ENCODE measurements at places on chromosomes 3 and 15. TPM values are rescaled to one million over a fixed set of nuclear protein-coding genes. Genes with fewer than 3 reads are reported as not detected.

DNA sequence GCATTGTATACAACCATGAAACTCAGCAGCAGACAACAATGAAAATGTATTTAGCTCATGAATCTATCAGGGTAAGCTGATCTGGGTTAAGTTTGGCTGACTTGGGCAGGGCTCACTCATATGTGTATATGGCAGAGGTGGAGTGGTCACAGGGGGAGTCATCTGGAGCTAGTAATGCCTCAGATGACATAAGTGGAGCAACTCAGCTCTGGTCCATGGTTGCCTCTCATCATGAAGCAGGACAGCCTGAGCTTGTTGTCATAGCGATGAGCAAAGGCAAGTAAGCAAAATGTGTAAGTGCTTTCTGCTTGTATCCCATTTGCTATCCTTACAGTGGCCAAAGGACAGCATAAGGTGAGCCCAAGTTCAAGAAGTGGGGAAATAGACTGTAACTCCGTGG lies 64.5 kb downstream of the ALCAM start:
- H3K27me3 ChIP-seq, result no peaks in the 10 kb centered on the region
- H3K36me3 ChIP-seq, result no peaks in the 10 kb centered on the region
- H3K4me1 ChIP-seq, result no peaks in the 10 kb centered on the region
- H3K4me3 ChIP-seq, result no peak overlapping the region
- DNase-seq, result no peak
- no peak overlapping the region for H3K27ac ChIP-seq

DNA sequence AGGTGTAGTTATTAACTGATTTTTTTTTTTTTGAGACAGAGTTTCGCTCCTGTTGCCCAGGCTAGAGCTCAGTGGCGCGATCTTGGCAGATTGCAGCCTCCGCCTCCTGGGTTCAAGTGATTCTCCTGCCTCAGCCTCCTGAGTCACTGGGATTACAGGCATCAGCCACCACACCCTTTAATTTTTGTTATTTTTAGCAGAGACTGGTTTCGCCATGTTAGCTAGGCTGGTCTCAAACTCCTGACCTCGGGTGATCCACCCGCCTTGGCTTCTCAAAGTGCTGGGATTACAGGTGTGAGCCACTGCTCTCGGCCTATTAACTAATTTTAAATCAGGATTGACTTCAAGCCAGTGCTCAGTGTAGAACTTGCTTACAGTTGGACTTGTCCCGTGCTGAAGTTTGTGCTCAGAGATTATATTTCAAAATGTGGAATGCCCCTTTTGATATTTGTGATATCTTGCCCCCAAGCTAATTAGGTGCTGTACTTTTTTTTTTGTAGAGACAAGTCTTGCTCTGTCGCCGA lies 6.0 kb downstream of the SKIL start:
- DNase-seq, result no peak
- H3K4me1 ChIP-seq, result peaks cover 53% of the 10 kb centered on the region
- H3K27me3 ChIP-seq, result no peaks in the 10 kb centered on the region
- peak overlapping the region; percentile 94 for H3K4me3 ChIP-seq

- no peak for DNase-seq
- H3K4me1 ChIP-seq, result no peaks in the 10 kb centered on the region
- H3K4me3 ChIP-seq, result no peak overlapping the region
- H3K27ac ChIP-seq, result no peak overlapping the region
- H3K27me3 ChIP-seq, result no peaks in the 10 kb centered on the region
- H3K36me3 ChIP-seq, result peaks cover 4% of the 10 kb centered on the region
Observed at GRCh38 chr15:71821547-71822129, 11.3 kb downstream of the NR2E3 start.

DNA sequence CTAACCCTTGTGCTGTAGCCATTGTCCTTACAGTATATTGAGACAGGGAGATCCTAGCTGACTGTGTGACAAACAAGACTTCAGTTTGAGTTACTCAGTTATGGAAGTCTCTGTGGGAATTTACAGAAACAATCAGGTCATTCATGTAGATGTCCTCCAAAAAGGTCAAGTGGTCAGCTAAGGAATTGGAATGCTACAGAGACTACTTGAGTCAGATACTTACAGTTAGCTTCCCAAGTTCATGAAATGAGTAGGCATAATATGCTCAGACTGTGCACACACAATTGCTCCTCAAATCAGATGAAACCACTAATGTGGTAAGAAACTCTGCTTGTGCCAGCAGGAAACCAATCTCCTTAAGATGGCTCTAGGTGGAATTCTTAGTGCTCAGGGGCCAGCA lies 985.7 kb downstream of the NSUN3 start:
- H3K4me1 ChIP-seq, result no peaks in the 10 kb centered on the region
- no peak overlapping the region for H3K4me3 ChIP-seq
- H3K27ac ChIP-seq, result no peak overlapping the region
- H3K36me3 ChIP-seq, result no peaks in the 10 kb centered on the region
- H3K27me3 ChIP-seq, result no peaks in the 10 kb centered on the region
- no peak for DNase-seq

DNA sequence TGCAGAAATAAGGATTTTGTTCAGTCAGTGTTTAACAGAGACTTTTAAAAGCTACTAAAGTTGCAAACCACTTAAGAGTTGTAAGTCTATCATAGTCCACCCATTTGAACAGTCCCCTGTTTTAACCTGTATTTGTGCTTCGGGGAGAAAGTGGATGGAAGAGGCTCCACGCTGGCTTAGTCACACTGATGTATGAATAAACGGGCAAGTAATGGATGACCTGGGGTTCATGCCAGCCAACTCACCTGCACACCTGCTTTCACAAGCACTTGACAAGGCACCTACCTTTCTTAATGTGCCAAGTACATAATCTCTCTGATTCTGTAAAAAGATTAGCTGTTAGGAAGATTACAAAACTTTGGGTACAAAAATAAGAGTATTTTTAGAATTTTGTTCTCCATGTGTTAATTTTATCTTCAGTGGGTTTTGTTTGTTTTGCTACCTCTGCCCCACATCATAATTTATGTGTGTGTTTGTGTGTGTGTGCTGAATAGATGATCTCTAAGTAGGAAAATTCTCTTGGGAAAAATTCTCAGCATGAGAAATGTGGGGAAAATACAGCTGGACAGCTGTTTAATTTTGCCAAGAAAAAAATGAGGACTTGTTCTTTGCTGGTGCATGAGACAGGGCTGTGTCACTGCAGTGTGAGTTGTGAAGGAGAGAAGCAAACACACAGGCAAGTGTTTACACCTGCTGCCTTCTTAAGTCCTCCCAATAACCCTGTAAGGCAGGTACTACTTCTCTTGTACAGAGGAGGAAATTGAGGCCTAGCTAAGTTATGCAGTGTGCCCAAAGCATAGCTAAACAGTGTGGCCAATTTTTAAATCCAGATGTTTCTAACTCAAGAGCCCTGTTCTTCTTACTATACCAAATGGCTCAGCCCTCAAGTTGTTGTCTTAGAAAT lies 181.2 kb upstream of the IL12A start:
- peaks cover 18% of the 10 kb centered on the region for H3K4me1 ChIP-seq
- no peak for DNase-seq
- no peaks in the 10 kb centered on the region for H3K36me3 ChIP-seq
- H3K27me3 ChIP-seq, result no peaks in the 10 kb centered on the region
- H3K4me3 ChIP-seq, result no peak overlapping the region

DNA sequence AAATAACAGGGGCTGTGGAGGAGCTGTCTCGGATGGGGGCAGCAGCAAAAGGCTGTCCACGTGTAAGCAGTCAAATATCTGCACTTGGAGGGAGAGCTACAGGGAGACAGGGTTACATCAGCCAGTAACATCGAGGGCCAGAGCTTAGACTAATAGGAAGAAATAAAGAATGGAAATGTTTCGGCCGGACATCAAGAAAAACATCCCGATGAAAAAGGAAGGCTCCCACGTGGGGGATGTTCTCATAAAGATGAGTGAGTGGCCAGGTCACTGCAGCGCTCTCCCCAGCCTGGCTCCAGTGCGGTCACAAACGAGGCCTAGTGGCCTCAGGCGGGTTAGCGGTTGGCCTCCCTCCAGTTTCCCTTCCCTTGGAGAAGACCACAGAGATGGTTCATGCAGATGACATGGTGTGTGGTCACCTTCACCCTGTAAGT lies 56.1 kb upstream of the WNT5A start:
- H3K27ac ChIP-seq, result no peak overlapping the region
- H3K36me3 ChIP-seq, result no peaks in the 10 kb centered on the region
- no peaks in the 10 kb centered on the region for H3K4me1 ChIP-seq
- no peaks in the 10 kb centered on the region for H3K27me3 ChIP-seq

Gene DGKG
- polyA plus RNA-seq, result not detected

Gene PATL2
- polyA plus RNA-seq, result 0.18 TPM

Gene GRAMD2A
- polyA plus RNA-seq, result 0.08 TPM

Gene MYL3
- polyA plus RNA-seq, result not detected

Gene SEMA3F
- polyA plus RNA-seq, result 64.8 TPM

All from endothelial cell of umbilical vein (primary cell).